ENCODE measurements at places on chromosomes 13 and 19.

DNA sequence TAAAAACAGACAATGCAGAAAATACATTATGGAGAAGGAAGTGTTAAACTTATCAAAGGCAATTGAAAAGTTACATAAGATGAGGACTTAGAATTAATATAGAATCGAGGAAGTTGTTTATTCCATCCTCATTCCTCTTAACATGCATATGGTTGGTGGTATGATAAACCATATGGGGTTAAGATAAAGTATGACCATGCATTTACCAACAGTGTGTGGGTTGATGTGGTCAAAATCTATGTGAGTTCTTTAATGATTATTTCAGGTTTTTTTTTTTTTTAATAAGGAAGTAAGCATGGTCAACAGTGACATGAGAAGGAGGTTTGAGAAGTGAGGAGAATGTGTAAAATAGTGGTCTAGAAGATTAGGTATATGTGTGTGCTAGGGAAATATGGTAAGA is 94.5 kb downstream of the TDRD3 start:
- DNase-seq = no peak

- no peak for DNase-seq
Observed at GRCh38 chr19:41861846-41862245, 1.8 kb downstream of the RPS19 start.

GRCh38 chr19:12797141-12797587 is 4.4 kb downstream of the PRDX2 start:
- DNase-seq = no peak

GRCh38 chr19:947090-947706 is 21.4 kb downstream of the ARID3A start:
- no peak for DNase-seq

DNA sequence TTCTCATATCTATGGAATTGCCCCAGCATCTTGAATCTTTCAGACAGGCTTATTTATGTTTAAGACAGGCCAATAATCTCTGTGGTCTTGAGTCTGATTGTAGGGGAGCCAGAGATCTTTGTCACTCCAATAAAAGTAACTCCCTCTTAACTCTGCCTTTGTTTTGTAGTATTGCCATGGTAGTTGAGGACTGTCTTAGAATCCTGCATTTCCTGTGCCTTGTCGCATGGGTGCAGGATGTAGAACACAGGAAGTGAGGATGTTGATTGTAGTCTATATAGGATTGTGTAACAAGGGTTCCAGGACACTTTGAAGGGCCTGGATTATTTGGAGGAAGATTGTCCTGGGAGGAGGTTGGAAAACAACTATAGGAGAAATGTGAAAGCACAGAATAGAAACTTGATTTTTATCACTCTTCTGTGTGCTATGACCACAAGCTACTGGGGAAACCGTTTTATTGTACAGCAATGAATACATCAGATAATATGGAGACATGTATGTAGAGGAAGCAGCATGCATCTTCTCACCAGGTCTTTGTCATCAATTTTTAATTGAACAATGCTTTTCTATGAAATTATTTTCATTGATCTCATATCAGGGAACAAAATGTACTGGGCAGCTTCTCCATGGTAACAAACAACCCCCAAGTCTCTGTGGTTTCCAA is 411.7 kb downstream of the FGF9 start:
- no peak for DNase-seq

Measured in HFFc6 (cell line).